ENCODE measurements at places on chromosomes 13 and 19.

- DNase-seq = no peak
Measured at GRCh38 chr13:105116966-105117365, 1418.5 kb downstream of the EFNB2 start.

DNA sequence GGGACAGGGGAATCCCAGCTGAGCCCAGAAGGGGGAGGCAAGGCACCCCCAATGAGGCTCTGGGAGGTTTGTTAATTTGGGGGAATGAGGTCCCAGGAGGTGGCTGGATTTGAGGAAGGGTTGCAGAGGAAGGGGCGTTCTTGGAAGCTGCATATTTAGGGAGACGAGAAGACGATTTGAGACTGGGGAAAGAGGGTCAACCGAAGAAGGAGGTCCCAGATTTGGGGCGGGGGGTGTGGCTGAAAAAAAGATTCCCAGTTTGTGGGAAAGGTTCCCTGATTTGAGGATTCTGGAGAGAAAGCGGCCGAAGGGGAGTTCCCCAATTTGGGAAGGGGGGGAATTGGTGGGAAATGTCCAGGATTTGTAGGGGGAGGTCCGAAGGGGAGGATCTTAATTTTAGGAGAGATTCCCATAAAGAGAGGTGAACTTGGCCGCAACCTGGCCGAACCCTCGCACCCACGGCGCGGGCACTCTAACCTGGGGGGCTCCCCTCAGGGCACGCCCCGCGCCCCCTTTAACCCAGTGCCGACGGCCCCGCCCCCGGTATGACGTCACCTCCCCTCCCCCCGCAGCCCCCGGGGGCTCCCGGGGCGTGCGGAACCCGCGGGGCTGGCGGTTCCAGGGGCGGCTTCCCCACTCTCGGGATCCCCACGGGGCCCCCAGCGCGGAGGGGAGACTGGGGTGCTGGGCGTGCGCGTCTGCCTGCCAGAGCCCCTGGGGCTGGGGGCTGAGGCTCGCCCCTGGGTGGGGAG is 1.2 kb downstream of the PTPRS start:
- DNase-seq = no peak

- no peak for DNase-seq
Measured at GRCh38 chr13:78836238-78836784, 177.4 kb upstream of the OBI1 start.

GRCh38 chr13:82947191-82947621 is 935.1 kb downstream of the SLITRK1 start:
- no peak for DNase-seq

DNA sequence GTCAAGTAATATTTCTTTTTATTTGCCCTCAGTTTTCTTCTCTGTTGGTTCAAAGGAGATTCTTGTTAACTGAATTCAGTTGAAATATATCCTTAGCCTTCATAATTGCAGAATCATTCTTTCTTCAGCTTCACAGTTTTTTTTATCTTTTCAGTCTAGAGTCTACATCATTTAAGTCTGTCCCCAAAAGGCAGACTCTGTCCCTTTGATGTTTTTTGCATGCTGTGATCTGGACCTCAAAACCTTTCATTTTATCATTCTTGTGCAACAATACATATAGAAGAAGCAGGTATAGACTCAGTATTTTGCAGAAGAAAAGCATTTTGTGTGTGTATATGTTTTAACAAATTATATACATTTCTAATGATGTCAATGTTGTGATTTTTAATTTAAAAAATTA is 734.8 kb upstream of the GPC6 start:
- DNase-seq = no peak

DNA sequence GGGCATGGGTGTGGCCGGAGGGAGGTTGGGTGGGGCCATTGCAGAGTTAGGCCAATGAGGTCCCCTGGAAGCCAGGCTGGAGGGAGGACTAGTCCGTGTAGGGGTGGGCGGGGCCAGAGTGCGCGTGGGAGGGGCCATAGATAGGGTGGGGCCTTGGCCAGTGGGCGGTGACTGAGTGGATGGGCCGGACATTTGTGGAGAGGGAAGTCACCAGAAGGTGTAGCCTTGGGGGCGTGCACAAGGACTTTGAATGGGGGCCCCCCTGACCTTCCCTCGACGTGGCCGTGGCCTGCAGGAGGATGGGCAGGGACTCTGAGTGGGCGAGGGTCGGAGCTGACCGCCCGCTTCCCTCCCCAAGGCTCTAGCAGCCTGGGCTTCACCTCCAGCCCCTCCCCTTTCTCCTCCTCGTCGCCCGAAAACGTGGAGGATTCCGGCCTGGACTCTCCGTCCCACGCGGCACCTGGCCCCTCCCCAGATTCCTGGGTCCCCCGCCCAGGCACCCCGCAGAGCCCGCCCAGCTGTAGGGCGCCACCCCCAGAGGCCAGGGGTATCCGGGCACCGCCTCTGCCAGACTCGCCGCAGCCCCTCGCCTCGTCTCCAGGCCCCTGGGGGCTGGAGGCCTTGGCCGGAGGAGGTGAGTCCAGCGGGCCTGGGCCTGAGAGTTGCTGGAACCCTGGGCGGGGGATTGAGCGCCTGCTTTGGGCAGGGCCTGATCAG is 16.5 kb upstream of the B3GNT3 start:
- DNase-seq = no peak

- no peak for DNase-seq
Measured at GRCh38 chr13:47268270-47268669, 371.4 kb upstream of the HTR2A start.

- DNase-seq = no peak
Measured at GRCh38 chr19:2600914-2601870, 101.3 kb downstream of the GNG7 start.
